ENCODE measurements at places on chromosomes 3 and 15.

GRCh38 chr3:8366219-8366810, 135.3 kb upstream of the LMCD1 start:
- no peak for DNase-seq
- no peak overlapping the region for H3K4me3 ChIP-seq
- H3K36me3 ChIP-seq = no peaks in the 10 kb centered on the region
- no peak overlapping the region for H3K27ac ChIP-seq

DNA sequence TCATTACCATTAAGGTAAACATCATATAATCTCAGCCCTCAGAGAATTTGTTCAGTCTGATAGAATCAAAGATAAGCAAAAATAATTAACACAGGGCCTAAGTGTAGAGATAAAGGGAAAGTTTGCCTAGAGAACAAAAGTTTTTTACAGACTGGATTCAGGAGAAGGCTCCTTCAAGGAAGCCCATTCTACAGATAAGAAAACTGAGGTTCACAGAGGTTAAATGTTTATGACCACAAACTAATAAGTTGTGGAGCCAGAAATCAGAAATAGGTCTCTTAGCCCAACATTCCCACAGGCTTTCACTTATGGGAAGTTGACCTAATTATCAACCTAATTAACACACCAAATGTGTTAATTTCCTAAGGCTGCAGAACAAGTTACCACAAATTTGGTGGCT, 110.7 kb downstream of the ZMAT3 start:
- no peaks in the 10 kb centered on the region for H3K27me3 ChIP-seq
- H3K27ac ChIP-seq = no peak overlapping the region
- DNase-seq = no peak
- no peaks in the 10 kb centered on the region for H3K4me1 ChIP-seq
- H3K4me3 ChIP-seq = no peak overlapping the region

DNA sequence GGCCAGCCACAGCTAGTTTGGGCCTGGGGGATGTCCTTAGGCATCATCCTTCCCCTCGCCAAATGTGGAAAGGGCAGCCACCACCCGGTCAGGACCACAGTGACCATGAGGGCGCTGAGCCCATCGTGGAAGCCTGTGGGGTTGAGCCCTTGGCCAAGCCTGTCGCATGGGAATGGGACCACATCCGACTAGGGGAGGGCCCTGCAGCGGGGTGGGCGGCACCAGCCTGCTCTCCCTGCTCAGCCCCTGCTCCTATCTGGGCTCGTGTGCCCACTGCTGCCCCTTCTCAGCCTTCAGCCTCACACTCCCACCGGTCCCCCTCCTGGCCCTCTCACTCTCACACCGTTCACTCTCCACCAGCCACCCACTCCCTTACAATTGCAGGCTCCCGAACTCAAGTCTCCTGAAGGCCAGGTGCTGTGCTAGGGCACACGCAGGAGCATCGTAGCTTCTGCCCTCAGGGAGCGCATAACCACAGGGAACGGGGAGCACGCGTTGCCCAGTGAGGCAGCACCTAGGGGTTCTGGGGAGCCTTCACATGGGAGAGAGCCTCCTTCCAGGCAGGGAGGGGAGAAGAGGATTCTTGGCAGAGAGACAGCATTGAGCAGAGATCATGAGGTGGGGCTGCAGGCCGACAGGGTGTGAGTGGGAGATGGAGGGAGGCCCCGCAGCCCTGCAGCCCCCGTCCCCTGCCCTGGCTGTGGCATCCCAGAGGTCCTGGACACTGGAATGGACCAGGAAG, 26.1 kb downstream of the LOXL1 start:
- peak overlapping the region; percentile 74 for H3K27ac ChIP-seq
- no peaks in the 10 kb centered on the region for H3K27me3 ChIP-seq
- peaks cover 26% of the 10 kb centered on the region for H3K36me3 ChIP-seq
- peaks cover 8% of the 10 kb centered on the region for H3K4me1 ChIP-seq
- DNase-seq = no peak

DNA sequence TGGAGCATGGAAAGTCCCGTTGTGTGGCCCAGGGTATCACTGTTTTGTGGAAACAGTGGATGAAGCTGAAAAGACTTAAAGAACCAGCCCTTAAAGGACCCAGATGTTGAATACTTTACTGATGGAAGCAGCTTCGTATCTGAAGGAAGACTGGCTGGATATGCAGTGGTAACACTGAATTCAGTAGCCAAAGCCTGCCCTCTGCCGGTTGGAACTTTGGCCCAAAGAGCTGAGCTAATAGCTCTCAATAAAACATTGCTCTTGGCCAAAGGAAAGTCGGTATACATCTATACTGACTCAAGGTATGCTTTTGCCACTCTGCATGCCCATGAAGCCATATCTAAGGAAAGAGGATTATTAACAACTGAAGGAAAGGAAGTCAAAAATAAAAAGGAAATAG, 885.4 kb downstream of the PDCD6IP start:
- no peaks in the 10 kb centered on the region for H3K36me3 ChIP-seq
- peak; percentile 75 for DNase-seq
- H3K4me1 ChIP-seq = no peaks in the 10 kb centered on the region

GRCh38 chr3:125482406-125482805, 37.6 kb downstream of the SNX4 start:
- no peaks in the 10 kb centered on the region for H3K27me3 ChIP-seq
- no peaks in the 10 kb centered on the region for H3K4me1 ChIP-seq
- H3K4me3 ChIP-seq = no peak overlapping the region
- peaks cover 31% of the 10 kb centered on the region for H3K36me3 ChIP-seq
- DNase-seq = no peak

GRCh38 chr3:95424279-95424678, 1361.4 kb downstream of the NSUN3 start:
- H3K4me1 ChIP-seq = no peaks in the 10 kb centered on the region
- DNase-seq = no peak
- no peaks in the 10 kb centered on the region for H3K27me3 ChIP-seq
- no peak overlapping the region for H3K27ac ChIP-seq

GRCh38 chr3:23435318-23435717, 232.2 kb downstream of the UBE2E2 start:
- peak; percentile 14 for DNase-seq
- no peak overlapping the region for H3K27ac ChIP-seq
- no peaks in the 10 kb centered on the region for H3K4me1 ChIP-seq
- no peak overlapping the region for H3K4me3 ChIP-seq
- no peaks in the 10 kb centered on the region for H3K36me3 ChIP-seq

- peaks cover 1% of the 10 kb centered on the region for H3K4me1 ChIP-seq
- no peaks in the 10 kb centered on the region for H3K27me3 ChIP-seq
- no peak overlapping the region for H3K4me3 ChIP-seq
- no peak for DNase-seq
Observed at GRCh38 chr3:65338571-65338970, 650.8 kb upstream of the ADAMTS9 start.

DNA sequence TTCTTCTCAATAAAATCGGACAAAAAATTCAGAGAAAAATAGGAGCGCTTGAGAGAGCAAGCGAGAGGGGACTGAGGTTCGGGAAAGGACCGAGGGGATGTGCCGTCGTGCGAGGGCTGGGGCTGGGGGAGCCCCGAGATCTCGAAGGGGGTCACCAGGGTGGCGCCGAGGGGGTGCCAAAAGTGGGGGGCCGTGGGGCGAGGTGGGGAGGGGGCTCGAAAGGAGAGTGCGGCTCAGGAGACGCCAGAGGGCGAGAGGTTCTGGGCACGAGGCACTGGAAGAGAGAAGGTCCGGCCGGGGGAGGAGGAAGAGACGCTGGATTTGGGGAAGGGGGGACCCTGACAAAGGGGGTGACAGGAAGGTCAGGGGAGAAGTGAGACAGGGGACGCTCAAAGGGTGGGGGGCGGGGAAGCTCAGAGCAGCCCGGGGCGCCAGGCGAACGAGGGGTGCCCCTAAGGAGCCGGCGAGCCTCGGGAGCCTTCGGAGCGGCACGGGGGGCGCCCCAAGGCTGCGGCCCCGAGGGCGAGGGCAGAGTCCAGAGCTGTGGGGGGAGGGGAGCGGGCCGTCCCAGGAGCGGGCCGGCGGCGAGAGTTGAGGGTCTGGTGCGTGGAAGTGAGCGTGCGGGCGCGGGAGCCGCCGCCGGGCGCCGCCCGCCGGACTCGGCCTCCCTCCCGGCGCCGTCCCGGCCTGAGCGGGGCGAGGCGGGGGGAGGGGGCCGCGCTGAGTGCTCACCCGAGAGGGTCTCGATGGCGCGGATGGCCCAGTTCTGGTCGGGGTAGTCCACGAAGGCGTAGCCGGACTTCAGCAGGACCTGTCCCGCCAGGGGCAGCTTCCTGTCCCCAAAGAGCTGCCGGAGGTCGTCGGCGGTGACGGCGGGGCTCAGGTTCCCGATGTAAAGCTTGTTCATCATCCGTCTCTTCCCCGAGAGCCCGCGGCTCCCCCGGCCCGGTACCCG, 514 bp downstream of the IGF2BP2 start:
- no peaks in the 10 kb centered on the region for H3K27me3 ChIP-seq
- H3K4me1 ChIP-seq = no peaks in the 10 kb centered on the region
- H3K27ac ChIP-seq = peak overlapping the region; percentile 62
- peak overlapping the region; percentile 60 for H3K4me3 ChIP-seq
- peak; percentile 63 for DNase-seq

DNA sequence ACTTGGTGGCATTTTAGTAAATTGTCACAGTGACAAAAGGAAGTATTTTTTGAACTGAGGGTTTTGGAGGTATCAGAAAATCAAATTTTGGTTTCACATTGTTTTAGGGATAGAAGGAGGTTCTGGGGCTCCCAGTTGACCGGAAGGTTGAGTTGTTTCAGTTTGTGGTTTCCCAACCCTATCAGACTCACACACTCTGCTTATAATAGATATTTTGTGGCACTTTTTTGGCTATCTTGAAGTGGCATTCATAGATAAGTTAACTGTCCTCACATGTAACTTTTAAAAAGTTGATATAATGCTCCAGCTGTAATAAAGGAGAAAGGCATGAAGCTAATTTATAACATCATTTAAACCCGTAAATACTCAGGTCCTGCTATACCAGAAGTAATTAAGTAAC, 12.8 kb downstream of the ARMC8 start:
- H3K36me3 ChIP-seq = peaks cover 2% of the 10 kb centered on the region
- no peak overlapping the region for H3K4me3 ChIP-seq
- peaks cover 5% of the 10 kb centered on the region for H3K4me1 ChIP-seq
- no peak for DNase-seq
- H3K27me3 ChIP-seq = no peaks in the 10 kb centered on the region

- no peaks in the 10 kb centered on the region for H3K36me3 ChIP-seq
- H3K27me3 ChIP-seq = no peaks in the 10 kb centered on the region
- no peak overlapping the region for H3K27ac ChIP-seq
Observed at GRCh38 chr3:9861201-9861600, 17.4 kb upstream of the RPUSD3 start.

DNA sequence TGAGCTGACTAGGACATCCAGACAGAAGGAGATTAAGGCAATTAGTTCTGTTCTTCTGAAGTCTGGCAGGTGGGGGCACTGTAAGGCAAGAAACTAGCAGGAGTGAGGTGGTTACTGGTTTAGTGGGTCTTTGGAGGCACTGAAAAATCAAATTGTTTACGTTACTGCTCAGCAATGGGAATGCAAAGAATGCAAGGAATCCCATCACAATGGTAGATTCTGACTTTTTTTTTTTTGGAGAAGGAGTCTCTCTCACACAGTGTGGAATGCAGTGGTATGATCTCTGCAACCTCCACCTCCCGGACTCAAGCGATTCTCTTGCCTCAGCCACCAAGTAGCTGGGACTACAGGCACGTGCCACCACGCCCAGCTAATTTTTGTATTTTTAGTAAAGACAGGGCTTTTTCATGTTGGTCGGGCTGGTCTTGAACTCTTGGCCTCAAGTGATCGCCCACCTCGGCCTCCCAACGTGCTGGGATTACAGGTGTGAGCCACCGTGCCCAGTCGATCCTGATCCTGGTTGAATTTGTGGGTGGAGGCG, 16.4 kb downstream of the FAM107A start:
- no peaks in the 10 kb centered on the region for H3K36me3 ChIP-seq
- H3K27ac ChIP-seq = no peak overlapping the region
- H3K27me3 ChIP-seq = no peaks in the 10 kb centered on the region
- no peak overlapping the region for H3K4me3 ChIP-seq
- peak; percentile 65 for DNase-seq

- H3K27ac ChIP-seq = no peak overlapping the region
- no peaks in the 10 kb centered on the region for H3K36me3 ChIP-seq
- DNase-seq = no peak
- peaks cover 2% of the 10 kb centered on the region for H3K27me3 ChIP-seq
Observed at GRCh38 chr3:187310226-187310625, 18.7 kb upstream of the MASP1 start.

GRCh38 chr3:159165961-159166360, 364.1 kb downstream of the MFSD1 start:
- H3K36me3 ChIP-seq = no peaks in the 10 kb centered on the region
- H3K4me1 ChIP-seq = no peaks in the 10 kb centered on the region
- DNase-seq = no peak
- H3K27me3 ChIP-seq = no peaks in the 10 kb centered on the region
- no peak overlapping the region for H3K27ac ChIP-seq
- no peak overlapping the region for H3K4me3 ChIP-seq

GRCh38 chr3:41002104-41002503, 197.2 kb upstream of the CTNNB1 start:
- H3K36me3 ChIP-seq = no peaks in the 10 kb centered on the region
- H3K4me3 ChIP-seq = no peak overlapping the region
- H3K27ac ChIP-seq = no peak overlapping the region
- DNase-seq = no peak

GRCh38 chr15:74837482-74838136, 5.3 kb downstream of the ULK3 start:
- no peak for DNase-seq
- no peaks in the 10 kb centered on the region for H3K27me3 ChIP-seq
- H3K36me3 ChIP-seq = no peaks in the 10 kb centered on the region
- no peak overlapping the region for H3K27ac ChIP-seq

DNA sequence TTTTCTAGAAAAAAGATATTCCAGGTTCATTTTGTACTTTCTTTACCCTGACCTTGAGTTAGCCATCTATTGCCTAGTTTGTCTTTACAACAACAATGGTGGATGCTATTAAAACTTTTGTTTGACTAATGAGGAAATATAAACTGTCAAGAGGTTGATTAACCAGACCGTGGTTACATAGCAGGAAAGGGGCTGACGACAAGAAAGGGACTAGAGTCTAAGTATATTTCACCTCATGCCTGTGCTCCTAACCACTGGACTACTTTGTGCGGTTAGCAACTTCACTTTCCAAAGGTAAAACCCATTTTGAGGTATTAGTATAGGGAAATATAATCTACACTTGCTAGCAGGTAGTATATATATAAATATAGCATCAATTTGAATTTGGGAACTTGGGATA, 327.1 kb downstream of the SATB1 start:
- no peak overlapping the region for H3K4me3 ChIP-seq
- no peaks in the 10 kb centered on the region for H3K27me3 ChIP-seq
- no peak overlapping the region for H3K27ac ChIP-seq
- no peaks in the 10 kb centered on the region for H3K36me3 ChIP-seq
- H3K4me1 ChIP-seq = no peaks in the 10 kb centered on the region

- H3K4me1 ChIP-seq = no peaks in the 10 kb centered on the region
- H3K4me3 ChIP-seq = no peak overlapping the region
- DNase-seq = peak; percentile 23
- H3K36me3 ChIP-seq = no peaks in the 10 kb centered on the region
- H3K27me3 ChIP-seq = peaks cover 2% of the 10 kb centered on the region
Observed at GRCh38 chr15:100778831-100779288, 100.8 kb upstream of the ALDH1A3 start.

- peak overlapping the region; percentile 21 for H3K27ac ChIP-seq
- H3K4me3 ChIP-seq = no peak overlapping the region
- H3K4me1 ChIP-seq = peaks cover 27% of the 10 kb centered on the region
- no peaks in the 10 kb centered on the region for H3K27me3 ChIP-seq
Observed at GRCh38 chr3:134057654-134058110, 28.0 kb upstream of the SLCO2A1 start.
